ENCODE measurements at places on chromosomes 1 and 21.

- H3K4me3 ChIP-seq = no peak overlapping the region
- peaks cover 13% of the 10 kb centered on the region for H3K4me1 ChIP-seq
- no peaks in the 10 kb centered on the region for H3K27me3 ChIP-seq
- H3K36me3 ChIP-seq = no peaks in the 10 kb centered on the region
- no peak overlapping the region for H3K27ac ChIP-seq
Measured at GRCh38 chr1:193308438-193308837, 122.0 kb upstream of the B3GALT2 start.

DNA sequence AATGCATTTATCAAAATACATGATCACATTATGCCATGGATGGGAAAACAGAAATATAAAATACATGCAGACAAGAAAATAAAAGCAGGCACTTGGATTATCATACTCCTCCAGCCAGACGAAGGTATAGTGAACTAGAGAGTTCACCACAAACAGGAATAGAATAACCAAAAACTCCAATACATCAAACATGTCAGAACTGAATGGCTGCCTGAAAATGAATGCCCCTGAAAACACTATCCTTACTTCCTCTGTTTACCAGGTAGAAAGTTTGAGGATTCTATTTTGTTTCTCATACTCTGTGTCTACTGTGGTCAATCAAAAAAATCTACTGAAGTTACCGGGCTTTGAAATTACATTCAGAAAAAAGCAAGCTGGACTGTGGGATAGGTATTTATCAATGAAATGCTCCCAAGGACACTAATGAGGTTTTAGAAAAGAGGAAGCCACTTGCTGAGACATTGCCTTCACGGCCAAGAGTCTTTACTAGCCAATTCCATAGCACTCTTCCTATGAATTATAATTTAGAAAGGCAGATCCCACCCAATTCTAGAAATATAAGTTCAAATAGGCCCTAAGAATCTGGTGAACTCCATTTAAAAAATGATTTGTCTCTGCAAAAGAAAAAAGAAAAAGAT, 197.7 kb downstream of the SMYD3 start:
- no peak overlapping the region for H3K4me3 ChIP-seq
- H3K27me3 ChIP-seq = no peaks in the 10 kb centered on the region
- no peaks in the 10 kb centered on the region for H3K4me1 ChIP-seq

DNA sequence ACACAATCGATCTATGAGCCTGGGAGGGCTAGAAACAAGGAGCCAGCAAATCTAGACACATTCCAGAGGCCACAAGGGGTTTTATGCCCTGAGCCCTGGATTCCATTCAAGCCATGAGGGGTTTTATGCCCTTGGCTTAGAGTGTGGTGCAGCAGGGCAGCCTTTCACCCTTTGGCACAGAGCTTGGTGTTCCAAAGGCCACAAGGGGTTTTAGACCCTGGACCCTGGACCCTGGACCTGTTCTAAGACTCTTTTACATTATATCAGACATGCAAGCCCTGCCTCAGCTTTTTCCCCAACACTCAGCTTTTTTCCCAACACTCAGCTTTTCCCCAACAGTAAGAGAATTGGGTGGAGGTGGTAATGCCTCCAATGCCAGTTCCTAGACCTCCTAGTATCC, 13.3 kb downstream of the MSTO1 start:
- H3K27me3 ChIP-seq = no peaks in the 10 kb centered on the region
- no peaks in the 10 kb centered on the region for H3K4me1 ChIP-seq
- no peak for DNase-seq
- H3K4me3 ChIP-seq = no peak overlapping the region
- H3K36me3 ChIP-seq = no peaks in the 10 kb centered on the region

DNA sequence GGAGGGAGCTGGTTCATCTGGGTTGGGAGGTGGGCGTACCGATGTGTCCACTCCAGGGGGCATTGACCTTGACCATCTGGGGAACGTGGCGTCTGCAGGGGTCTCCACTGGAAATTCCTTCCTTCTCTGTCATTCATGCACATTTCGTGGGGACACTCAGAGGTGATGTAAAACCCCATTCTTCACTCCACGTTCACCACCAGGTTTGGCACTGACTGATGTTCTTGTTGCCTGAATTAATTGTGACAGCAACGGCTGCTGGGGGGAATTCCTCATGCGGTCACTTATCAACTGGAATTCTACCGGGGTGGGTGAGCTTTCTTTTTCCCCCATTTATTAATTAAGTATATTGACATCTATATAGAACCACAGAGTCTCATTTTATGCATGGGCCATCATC, 18.1 kb upstream of the POFUT2 start:
- H3K27me3 ChIP-seq = no peaks in the 10 kb centered on the region
- no peaks in the 10 kb centered on the region for H3K36me3 ChIP-seq

DNA sequence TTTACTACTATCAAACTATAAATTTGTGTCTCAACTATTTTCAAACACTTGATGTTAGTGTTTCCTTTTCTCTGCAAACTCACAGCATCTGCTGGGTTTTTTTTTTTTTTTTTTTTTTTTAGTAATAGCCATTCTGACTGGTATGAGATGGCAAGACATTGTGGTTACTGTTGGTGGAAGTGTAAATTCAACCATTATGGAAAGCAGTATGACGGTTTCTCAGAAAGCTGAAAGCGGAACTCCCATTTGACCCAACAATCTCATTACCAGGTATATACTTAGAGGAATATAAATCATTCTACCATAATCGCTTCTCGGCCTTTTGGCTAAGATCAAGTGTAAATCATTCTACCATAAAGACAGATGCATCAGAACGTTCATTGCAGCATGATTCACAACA, 608.3 kb upstream of the ZP4 start:
- no peak for DNase-seq
- no peak overlapping the region for H3K4me3 ChIP-seq

Measured in activated CD8-positive, alpha-beta T cell treated with anti-CD3 and anti-CD28 coated beads for 36 hours (primary cell).